ENCODE measurements at places on chromosomes 1 and 21.
A peak's percentile ranks its signal among the peaks of the same experiment; 100 is the strongest.

DNA sequence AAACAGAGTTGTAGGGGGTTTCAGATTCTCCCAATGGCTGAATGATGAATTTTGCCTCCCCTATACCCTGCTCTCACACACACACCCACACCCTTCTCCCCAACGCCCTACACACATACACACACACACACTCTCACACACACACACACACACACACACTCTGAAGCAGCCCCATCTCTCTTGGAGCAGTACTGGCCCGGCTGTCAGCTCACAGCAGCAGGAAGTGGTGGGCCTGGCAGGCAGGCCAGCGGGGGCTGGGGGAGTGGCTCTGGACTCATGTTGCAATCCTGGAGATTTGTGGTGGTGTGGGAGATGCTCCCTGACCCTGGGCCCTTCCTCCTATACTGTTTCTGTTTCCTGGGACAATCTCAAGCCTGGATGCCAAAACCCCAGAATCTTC is 2.2 kb downstream of the IKBKE start:
- DNase-seq, result no peak

DNA sequence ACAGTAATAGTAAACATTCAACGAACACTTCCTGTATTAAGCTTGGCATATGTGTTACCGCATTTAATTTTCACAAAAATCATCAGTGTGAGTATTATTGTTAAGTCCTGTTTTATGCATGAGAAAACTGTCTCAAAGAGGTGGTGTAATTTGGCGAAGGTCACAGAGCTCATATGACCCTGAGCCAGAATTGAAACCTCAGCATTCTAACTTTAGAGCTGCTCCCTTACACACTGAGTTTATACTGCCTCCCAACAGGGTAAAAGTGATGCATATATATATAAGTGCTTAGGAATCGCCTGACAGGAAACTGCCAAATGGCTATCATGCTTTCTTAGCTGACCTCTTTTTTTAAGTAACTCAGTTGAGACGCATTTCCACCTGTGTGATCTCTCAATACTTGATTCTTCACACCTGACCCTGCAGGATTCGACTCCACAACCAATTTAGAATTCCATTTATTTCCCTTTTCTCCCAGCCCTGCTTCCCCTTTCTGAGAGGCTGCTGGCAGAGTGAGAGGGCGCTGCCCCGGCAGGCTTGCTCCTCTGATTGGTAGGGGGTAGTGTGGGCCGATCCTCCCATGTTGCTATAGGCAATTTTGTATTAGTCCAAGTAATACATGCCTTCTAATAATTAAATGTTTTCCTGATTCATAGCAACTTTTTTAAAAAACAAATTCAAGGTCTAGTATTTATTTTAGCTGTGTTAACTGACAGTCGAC is 40.5 kb downstream of the ZBTB40 start:
- DNase-seq, result no peak

- DNase-seq, result no peak
Observed at GRCh38 chr1:192183788-192184187, 25.5 kb downstream of the RGS18 start.

DNA sequence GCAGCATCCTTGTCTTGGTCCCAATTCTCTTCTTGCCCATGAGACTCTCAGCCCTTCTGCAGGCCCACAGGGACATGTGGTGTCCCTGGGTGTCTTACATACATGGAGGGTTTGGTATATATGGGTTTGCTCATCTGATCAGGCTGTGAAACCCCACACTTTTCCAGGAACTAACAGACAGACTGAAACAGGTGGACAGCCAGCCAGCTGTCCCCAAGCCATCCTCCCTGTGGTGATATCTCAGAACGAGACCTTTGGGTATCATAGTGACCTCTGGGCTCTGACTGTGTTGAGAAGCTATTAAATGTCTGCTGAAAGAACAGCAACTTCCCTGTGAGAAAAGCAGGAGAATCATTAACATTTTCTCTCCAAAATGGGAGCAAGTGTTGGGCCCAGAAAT is 115.5 kb upstream of the PAXBP1 start:
- no peak for DNase-seq

DNA sequence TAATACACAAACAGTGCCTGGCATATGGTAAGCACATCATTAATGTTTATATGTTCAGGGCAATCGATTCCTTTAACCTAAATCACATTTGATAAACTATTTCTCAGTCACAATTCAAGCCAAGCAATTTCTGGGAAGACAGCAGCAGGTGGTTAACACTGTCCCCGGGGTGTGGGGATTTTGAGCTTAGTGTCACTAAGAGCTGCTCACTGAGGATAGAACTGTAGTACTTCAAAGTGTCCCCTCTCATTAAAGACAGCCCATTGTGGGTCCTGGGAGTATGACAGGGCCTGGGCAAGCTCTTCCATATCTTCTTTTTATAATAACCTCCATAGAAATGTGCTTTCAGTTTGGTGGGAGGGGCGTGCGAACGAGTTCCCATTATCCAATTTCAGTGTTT is 8.4 kb upstream of the GALNT2 start:
- no peak for DNase-seq

GRCh38 chr1:27760426-27760825 is 12.6 kb upstream of the STX12 start:
- no peak for DNase-seq

- no peak for DNase-seq
Observed at GRCh38 chr21:35664683-35665082, 395.6 kb downstream of the SETD4 start.

DNA sequence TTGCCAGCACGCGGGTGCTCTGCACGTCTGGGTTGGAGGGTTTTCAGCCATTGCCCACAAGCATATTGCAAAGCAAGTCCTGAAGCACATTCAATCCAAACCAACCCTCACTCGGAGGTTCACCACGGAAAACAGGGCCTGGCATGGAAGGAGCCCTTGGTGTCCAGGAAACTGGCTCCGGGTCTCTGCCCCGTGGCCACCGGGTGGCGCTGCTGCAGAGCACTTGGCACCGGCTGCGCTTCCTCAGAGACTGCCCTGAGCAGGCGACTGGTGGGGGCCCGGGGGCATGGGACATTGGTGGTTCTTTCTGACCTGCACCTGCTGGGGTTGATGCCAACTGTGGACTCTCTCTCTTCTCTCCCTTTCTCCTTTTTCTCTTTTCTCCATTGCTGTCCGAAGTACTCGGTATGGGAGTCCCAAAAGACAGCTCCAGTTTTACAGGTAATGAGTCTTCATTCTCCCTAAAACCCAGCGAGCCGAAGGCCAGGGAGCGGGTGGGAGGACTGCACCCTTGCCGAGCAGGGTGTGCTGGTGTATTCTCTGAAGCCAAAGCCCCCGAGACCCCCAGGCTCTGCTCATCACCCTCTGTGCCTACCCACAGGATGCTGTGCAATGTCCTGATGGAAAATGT is 4.1 kb upstream of the KCNAB2 start:
- DNase-seq, result no peak

DNA sequence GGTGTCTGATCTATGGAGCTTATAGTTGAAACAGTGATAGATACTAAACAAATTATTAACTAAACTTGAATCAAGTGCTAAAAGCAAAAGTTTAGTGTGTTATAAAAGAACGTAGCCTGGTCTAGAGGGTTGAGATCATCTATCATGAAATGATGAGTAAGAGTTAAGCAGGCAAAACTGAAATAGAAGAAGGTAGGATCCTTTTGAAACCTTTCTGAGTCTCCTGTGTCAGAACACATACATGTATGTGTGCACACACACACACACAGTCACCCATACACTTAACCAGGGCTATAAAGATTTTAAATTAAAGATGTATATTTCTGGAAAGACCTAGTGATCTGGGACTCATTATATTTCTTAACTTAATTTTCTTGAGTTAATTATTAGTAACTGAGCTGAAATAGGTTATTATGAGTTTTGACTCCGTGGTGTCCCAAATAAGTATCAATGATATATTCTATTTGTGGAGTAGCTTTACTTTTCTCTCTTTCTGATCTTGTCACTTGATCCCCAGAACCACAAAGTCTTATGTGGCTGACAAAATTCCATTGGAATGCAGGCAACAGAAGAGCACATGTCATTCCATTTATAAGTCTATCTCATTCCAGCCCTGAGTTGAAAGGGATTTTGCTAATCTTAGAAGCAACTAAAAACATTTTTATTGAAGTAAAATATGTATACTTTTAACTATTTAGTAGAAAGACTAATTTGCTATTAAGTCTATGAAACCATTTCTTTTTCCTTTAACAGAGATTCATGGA is 70.7 kb downstream of the PRRX1 start:
- no peak for DNase-seq

DNA sequence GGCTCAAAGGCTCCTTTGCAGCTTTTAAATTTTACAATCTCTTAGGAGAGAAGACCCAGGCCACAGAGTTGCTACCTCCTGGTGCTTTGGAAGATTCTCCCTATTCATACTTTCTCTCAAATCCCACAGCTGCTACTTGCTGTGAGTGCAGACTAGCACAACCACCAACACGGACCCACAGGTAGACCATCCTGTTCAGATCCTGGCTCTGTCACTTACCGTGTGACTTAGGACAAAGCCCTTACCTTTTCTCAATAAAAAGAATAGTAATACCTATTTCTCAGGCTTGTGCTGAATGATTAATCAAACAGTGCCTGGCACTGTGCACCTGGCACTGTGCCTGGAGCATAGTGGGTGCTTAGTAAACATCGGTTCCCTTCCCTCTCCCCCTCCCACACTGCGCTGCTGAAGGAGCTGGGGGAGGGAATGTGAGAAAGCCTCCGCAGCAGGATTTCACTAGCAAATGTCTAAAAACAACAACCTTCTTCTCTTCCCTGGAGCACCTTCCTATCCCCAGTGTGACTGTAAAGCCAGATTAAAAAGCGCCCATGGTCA is 81.7 kb downstream of the PGM1 start:
- no peak for DNase-seq

DNA sequence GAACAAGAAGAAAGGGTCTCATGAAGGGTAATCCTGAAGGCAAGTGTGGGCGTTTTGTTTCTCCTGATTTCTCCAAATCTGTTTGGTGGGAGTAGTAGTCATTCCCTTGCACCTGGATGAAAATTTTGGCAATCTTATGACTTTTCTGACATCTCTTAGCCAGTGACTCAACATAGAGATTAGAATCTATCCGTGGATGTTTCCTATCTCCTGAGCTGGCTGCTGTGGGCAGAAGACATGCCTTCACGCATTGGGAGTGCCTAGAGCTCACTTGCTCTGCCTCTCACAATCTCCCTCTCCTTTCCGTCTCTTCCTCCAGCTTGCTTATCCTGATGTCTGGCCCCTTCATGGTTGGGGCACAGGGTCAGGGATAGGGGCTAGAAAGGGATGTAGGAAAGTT is 174.2 kb upstream of the NFIA start:
- no peak for DNase-seq

- DNase-seq, result no peak
Observed at GRCh38 chr1:112389689-112390088, 6.3 kb upstream of the CTTNBP2NL start.

DNA sequence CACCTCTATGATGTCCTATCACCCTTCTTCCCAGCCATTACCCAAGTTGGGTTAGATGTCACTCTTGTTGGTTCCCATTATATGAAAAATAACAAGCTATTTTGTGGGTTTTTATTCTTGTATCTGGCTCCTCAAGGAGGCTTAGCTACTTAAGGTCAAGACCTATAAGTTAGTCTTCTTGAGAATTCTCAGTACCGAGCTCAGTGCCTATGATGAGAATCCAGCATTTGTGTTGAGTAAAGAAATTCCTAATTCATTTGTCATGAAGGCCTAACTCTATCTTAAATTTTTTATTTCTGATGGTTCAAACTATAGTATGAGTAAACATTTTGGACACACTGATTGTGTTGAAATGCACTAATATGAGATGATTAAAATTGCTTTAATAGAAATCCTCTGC is 15.9 kb downstream of the NUF2 start:
- no peak for DNase-seq

- DNase-seq, result no peak
Observed at GRCh38 chr1:24042315-24042714, 62.2 kb upstream of the SRSF10 start.

GRCh38 chr1:51518586-51519047 is 449 bp downstream of the EPS15 start:
- peak; percentile 50 for DNase-seq

GRCh38 chr1:45213892-45214291 is 7.5 kb upstream of the ZSWIM5 start:
- DNase-seq, result no peak

DNA sequence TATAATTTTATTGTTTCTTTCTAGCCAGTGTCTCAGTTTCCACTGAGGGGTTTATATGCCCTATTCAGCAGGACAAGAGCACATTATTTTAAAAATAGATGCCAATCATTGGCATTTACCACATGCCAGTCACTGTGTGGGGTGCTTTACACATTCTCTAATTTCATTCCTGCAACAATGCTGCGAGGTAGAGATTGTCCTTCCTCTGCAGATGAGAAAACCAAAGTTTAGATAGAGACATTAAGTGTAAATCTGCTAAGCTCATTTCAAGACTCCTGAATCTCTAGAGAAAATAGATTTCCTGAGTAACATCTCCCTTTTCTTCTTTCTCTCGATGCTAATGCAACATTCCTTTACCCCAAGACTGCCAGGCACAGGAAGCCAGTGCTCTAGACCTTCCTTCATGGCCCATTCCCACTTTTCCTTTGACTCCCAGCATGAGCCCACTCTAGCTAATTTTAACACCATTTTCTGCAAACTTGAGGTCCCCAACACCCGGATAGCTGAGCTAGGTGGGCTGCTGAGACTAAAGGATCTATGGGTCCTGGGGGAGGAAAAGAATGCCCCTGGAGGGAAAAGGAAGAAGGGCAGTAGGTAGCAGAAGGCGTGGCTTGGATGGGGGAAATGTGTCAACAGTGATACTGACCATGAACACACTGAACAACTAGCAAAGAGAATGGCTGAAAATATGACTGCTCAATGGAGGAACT is 50.0 kb downstream of the SH3GLB1 start:
- no peak for DNase-seq

GRCh38 chr1:8420318-8420717 is 102.4 kb downstream of the SLC45A1 start:
- no peak for DNase-seq

- no peak for DNase-seq
Observed at GRCh38 chr1:7022058-7022457, 236.8 kb downstream of the CAMTA1 start.

- DNase-seq, result no peak
Observed at GRCh38 chr21:35011681-35012080, 37.4 kb downstream of the RUNX1 start.

DNA sequence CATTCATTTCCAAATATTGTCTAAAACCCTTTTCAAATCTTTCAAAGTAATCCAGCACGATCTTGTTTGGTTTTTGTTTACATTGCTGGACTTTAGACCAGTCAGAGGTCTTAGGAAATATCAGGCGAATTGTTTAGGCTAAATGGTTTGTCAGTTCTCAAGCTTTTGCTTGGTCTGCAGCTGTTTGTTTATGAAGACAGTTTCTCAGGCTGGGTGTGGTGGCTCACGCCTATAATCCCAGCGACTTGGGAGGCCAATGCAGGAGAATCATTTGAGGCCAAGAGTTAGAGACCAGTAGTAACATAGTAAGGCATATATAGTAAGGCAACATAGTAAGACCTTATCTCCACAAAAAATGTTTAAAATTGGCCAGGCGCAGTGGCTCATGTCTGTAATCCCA is 77.5 kb downstream of the DNTTIP2 start:
- no peak for DNase-seq

GRCh38 chr1:93629101-93630059 is 52.3 kb downstream of the BCAR3 start:
- DNase-seq, result no peak

Measured in left ventricle myocardium inferior (tissue), 1 donor.